Activated T-cell treated with anti-CD3 and anti-CD28 coated beads, Interleukin-2, amount 50 U/mL, for 72 hours (primary cell): ENCODE measurements at places on chromosomes 4 and X. TPM values are rescaled to one million over a fixed set of nuclear protein-coding genes. Genes with fewer than 3 reads are reported as not detected.

- H3K27me3 ChIP-seq = no peaks in the 10 kb centered on the region
- no peaks in the 10 kb centered on the region for H3K4me1 ChIP-seq
- H3K27ac ChIP-seq = no peak overlapping the region
- H3K4me3 ChIP-seq = no peak overlapping the region
- DNase-seq = no peak
Observed at GRCh38 chrX:29687687-29688086, 527.7 kb upstream of the MAGEB2 start.

- H3K4me1 ChIP-seq = peaks cover 14% of the 10 kb centered on the region
- peaks cover 1% of the 10 kb centered on the region for H3K36me3 ChIP-seq
- H3K27ac ChIP-seq = no peak overlapping the region
- H3K4me3 ChIP-seq = peak overlapping the region; percentile 75
- peaks cover 35% of the 10 kb centered on the region for H3K27me3 ChIP-seq
- DNase-seq = no peak
Observed at GRCh38 chr4:6658209-6658595, 17.7 kb downstream of the MRFAP1 start.

DNA sequence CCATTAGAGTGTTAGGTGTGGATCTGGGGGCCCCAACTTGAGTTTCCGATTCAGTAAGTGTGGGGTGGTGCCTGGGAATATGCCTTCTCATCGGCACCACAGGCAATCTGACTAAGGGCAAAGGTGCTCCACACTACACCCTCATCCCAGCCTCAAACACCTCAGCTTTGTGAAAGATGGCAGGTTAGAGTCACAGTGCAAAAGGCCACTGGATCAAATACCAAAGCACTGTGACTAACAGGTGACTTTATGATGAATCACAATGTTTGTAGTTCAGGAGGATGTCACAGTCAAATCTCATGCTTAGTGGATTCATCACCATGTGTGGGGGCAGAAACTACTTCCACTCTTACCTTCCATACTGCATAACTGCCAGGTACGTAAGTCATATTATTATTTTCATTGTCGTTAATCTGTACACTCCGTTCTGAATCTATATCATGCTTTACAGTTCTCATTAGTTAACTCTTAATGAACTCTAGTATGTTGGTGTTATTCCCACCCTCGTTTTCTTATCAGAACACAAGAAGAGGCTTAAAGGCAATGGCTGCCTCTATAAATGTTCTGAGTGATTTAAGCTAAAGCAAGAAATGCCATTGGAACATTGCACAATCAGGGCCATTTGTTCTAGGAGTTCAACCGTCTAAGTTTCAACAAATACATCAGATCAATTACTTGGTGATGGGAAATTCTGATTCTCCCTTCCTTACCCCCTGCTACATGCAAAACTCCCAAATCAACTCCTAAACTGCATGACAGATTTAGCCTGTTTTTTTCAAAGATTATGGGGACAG lies 50.2 kb downstream of the PRKG2 start:
- H3K4me3 ChIP-seq = no peak overlapping the region
- peaks cover 7% of the 10 kb centered on the region for H3K4me1 ChIP-seq
- peaks cover 9% of the 10 kb centered on the region for H3K27me3 ChIP-seq
- H3K27ac ChIP-seq = no peak overlapping the region
- no peaks in the 10 kb centered on the region for H3K36me3 ChIP-seq

DNA sequence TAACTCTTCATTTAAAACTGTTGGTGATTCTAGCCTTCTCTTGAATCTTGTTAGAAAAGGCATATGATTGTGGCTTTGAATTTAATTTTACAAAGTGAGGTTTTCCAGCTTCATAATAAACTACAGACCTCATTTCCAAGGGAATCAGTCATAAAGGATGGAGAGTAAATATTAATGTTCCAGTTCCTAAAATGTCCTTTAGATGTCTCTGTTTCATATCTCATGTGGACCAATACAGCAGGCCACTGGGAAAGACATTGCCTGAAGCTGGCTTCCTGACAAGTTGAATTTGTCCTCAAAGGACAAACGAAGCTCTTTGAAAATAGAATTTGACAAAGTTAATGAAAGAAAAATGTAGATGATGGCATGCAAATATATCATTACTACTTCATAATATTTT lies 125.4 kb downstream of the ZNF330 start:
- no peak overlapping the region for H3K27ac ChIP-seq
- no peaks in the 10 kb centered on the region for H3K4me1 ChIP-seq
- DNase-seq = no peak
- H3K27me3 ChIP-seq = peaks cover 3% of the 10 kb centered on the region
- no peaks in the 10 kb centered on the region for H3K36me3 ChIP-seq

DNA sequence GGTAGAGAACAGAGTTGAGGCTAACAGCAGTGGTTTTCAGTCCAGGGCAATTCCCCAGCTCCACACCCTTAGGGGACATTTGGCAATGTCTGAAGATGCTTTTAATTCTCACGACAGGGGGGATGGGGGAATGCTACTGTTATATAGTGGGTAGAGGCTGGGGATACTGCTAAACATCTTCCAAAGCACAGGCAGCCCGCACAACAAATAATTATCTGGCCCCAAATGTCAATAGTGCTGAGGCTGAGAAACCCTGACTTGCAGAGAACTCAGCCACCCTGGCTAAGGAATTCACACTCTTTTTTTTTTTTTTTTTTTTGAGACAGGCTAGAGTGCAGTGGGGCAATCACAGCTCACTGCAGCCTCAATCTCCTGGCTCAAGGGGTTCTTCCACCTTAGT lies 60.6 kb downstream of the POLR2B start:
- H3K4me1 ChIP-seq = no peaks in the 10 kb centered on the region
- H3K4me3 ChIP-seq = no peak overlapping the region
- DNase-seq = no peak

DNA sequence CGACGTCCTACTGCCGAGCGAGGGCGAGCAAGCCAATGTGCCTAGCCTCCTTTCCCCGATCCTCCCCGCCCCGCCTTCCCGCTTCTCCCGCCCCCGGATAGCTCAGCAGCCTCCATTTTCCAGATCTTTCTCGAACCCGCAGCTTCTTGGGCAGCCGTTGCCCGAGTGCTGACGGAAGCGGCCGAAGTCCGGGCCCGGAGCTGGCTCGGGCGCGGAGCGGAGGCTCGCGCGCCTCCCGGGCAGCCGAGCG lies 172 bp upstream of the HSPA4L start:
- no peak overlapping the region for H3K27ac ChIP-seq
- H3K27me3 ChIP-seq = peaks cover 65% of the 10 kb centered on the region
- peaks cover 21% of the 10 kb centered on the region for H3K4me1 ChIP-seq
- peak overlapping the region; percentile 90 for H3K4me3 ChIP-seq
- H3K36me3 ChIP-seq = peaks cover 3% of the 10 kb centered on the region

DNA sequence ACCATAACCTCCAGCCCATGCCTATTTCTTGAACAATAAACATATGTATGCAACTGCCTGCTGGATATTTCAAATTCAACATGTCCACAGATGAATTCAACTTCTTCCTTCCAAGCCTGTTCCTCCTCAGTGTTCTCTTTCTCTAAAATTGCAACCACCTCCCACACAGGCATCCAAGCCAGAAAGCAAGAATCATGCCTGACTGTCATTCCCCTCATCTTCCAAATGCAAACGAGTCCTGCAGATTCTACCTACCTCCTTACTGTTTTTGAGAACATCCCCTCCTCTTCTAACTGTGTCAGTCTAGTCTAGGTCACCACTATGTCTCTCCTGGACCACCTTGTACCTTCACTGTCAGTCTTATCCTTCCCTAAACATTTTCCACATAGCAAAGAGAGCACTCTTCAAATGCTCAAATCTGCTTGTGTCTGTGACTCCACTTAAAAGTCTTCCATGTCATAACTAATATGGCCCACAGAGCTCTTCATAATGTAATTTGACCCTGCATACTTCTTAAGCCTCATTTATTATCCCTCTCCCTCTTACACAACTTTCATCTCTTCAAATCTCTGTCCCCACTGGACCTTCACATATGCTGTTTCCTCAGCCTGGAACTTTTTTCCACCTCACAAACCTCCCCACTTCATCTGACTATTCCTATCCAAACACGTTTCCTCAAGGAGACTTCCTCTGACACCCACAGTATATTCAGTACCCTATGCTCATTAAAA lies 25.7 kb downstream of the MAPK10 start:
- H3K4me3 ChIP-seq = no peak overlapping the region
- H3K27me3 ChIP-seq = no peaks in the 10 kb centered on the region
- no peak overlapping the region for H3K27ac ChIP-seq
- H3K36me3 ChIP-seq = no peaks in the 10 kb centered on the region
- H3K4me1 ChIP-seq = no peaks in the 10 kb centered on the region

DNA sequence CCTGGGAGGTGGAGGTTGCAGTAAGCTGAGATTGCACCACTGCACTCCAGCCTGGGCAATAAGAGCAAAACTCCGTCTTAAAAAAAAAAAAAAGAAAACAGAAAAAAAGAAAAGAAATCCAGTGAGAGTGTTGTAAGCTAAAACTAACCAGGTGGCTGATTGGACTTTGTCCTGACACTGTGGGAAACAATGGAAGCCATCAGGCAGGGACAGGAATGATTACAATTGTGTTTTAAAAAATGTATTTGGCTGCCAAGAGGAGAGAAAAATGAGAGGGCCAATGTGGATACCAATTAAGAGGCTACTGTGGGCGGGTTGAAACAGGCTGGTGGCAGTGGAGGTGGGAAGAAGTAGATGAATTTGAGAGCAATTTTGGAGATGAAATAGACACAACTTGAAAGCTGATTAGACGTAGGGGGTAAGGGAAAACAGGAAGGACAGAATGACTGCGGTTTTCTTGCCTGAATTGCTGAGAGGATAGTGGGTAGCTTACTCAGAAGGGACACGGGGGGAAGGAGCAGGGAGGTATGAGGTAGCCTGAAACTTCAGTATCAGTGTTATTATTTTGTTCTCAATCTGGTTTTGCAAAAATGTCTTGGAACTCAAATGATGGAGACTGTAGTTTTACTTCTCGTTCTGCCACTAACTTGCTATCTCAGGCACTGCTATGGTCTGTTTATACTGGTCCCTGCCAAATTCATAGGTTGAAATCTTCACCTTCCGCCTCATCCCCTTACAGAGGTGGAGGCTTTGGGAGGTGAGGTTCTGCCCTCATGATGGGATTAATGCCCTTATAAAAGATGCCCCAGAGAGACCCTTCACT lies 45.6 kb upstream of the CHRNA9 start:
- peaks cover 2% of the 10 kb centered on the region for H3K36me3 ChIP-seq
- H3K27ac ChIP-seq = peak overlapping the region; percentile 74
- H3K4me1 ChIP-seq = peaks cover 52% of the 10 kb centered on the region
- peak overlapping the region; percentile 75 for H3K4me3 ChIP-seq
- peak; percentile 42 for DNase-seq
- no peaks in the 10 kb centered on the region for H3K27me3 ChIP-seq

- no peak overlapping the region for H3K4me3 ChIP-seq
- no peaks in the 10 kb centered on the region for H3K27me3 ChIP-seq
- no peak for DNase-seq
- no peaks in the 10 kb centered on the region for H3K36me3 ChIP-seq
- H3K27ac ChIP-seq = no peak overlapping the region
Observed at GRCh38 chr4:85837439-85837733, 362.4 kb downstream of the ARHGAP24 start.

- H3K36me3 ChIP-seq = peaks cover 8% of the 10 kb centered on the region
- H3K27me3 ChIP-seq = no peaks in the 10 kb centered on the region
- H3K4me3 ChIP-seq = peak overlapping the region; percentile 88
- peak overlapping the region; percentile 85 for H3K27ac ChIP-seq
- H3K4me1 ChIP-seq = peaks cover 75% of the 10 kb centered on the region
- peak; percentile 50 for DNase-seq
Observed at GRCh38 chr4:184281231-184282139, 63.8 kb upstream of the ENPP6 start.

- H3K36me3 ChIP-seq = peaks cover 1% of the 10 kb centered on the region
- H3K4me1 ChIP-seq = no peaks in the 10 kb centered on the region
- no peak overlapping the region for H3K27ac ChIP-seq
- no peaks in the 10 kb centered on the region for H3K27me3 ChIP-seq
Observed at GRCh38 chr4:136931781-136932180, 600.5 kb downstream of the PCDH18 start.

- H3K4me3 ChIP-seq = no peak overlapping the region
- peaks cover 14% of the 10 kb centered on the region for H3K4me1 ChIP-seq
- H3K27me3 ChIP-seq = peaks cover 15% of the 10 kb centered on the region
- no peak overlapping the region for H3K27ac ChIP-seq
Observed at GRCh38 chrX:109475174-109475891, 6.6 kb downstream of the GUCY2F start.

GRCh38 chr4:123317211-123317610 lies 79.4 kb upstream of the SPRY1 start:
- no peaks in the 10 kb centered on the region for H3K4me1 ChIP-seq
- H3K27me3 ChIP-seq = no peaks in the 10 kb centered on the region
- no peak for DNase-seq
- H3K27ac ChIP-seq = no peak overlapping the region

GRCh38 chrX:22246620-22247019 lies 26.1 kb upstream of the CBLL2 start:
- peaks cover 8% of the 10 kb centered on the region for H3K27me3 ChIP-seq
- no peak for DNase-seq
- H3K4me3 ChIP-seq = no peak overlapping the region
- H3K36me3 ChIP-seq = no peaks in the 10 kb centered on the region

DNA sequence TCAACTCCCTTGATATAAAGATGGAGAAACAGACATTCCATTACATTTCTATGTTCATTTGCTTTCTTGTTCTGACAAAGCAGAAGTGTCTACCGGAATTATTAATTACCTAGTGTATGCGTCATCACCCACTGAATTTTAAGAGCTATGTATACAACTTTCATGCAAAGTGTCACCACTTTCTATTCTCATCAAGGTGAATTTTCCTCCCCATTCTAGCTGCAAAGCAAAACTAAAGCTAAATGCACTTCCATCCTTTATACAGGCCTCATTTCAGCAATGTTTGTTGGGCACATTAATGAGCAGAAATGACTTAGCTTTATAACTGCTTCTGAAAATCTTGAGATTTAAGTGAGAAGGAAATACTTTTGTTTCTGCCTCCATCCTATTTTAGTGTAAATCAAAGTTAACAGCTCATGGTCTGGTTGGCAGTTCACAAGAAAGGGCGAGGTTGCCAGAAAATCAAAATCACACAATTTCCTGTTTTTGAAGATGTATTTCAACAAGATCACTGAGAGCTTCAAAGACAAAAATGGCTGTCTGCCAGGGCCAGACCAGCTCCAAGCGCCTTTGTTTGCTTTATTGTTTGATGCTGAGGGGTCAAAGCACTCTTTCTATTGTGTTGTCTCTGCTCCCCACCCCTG lies 7.2 kb upstream of the FAM9C start:
- peaks cover 83% of the 10 kb centered on the region for H3K4me1 ChIP-seq
- peaks cover 9% of the 10 kb centered on the region for H3K27me3 ChIP-seq
- no peak for DNase-seq
- H3K4me3 ChIP-seq = peak overlapping the region; percentile 11
- peaks cover 5% of the 10 kb centered on the region for H3K36me3 ChIP-seq

Gene PFKFB1
- 1.6 TPM for total RNA-seq

Gene TBX22
- not detected for total RNA-seq

Gene CACNA1F
- total RNA-seq = 4.1 TPM

Gene TMEM165
- total RNA-seq = 65.8 TPM

Gene CT83
- not detected for total RNA-seq

Gene CXCL11
- 0.19 TPM for total RNA-seq
